Aortic smooth muscle cell (primary cell): ENCODE measurements at places on chromosomes 5 and 9. TPM values are rescaled to one million over a fixed set of nuclear protein-coding genes. Genes with fewer than 3 reads are reported as not detected.

The PDE6A gene
- total RNA-seq: not detected in 2 replicates

The PCDHB4 gene
- total RNA-seq: 0.68 and 0.79 TPM in 2 replicates

The MSX2 gene
- total RNA-seq: 0.50 and 1.2 TPM in 2 replicates

The PCDHA1 gene
- under 0.01 and 0.06 TPM in 2 replicates for total RNA-seq

The ZMYND19 gene
- total RNA-seq: 9.9 and 16.8 TPM in 2 replicates

The BAAT gene
- not detected in 2 replicates for total RNA-seq

The LPCAT1 gene
- 52.5 and 77.0 TPM in 2 replicates for total RNA-seq

The DBH gene
- not detected in 2 replicates for total RNA-seq

The INSYN2B gene
- total RNA-seq: 0.13 and 1.4 TPM in 2 replicates

The SLC1A3 gene
- 0.13 and 0.19 TPM in 2 replicates for total RNA-seq

The IPO11 gene
- total RNA-seq: 23.1 and 24.3 TPM in 2 replicates

The FLT4 gene
- 0.13 and 0.31 TPM in 2 replicates for total RNA-seq

The HMMR gene
- total RNA-seq: 23.1 and 35.1 TPM in 2 replicates

The SLC45A2 gene
- 0.19 TPM in 1 of 2 replicates, not detected in the other for total RNA-seq

The SPINK1 gene
- total RNA-seq: not detected in 2 replicates

The MEIKIN gene
- total RNA-seq: 0.06 TPM in 1 of 2 replicates, not detected in the other

The THBS4 gene
- total RNA-seq: 0.56 and 1.3 TPM in 2 replicates

The SOHLH1 gene
- not detected in 2 replicates for total RNA-seq

The RNF183 gene
- not detected in 2 replicates for total RNA-seq

The FANCC gene
- total RNA-seq: 3.0 and 3.6 TPM in 2 replicates

The PRDM9 gene
- not detected in 2 replicates for total RNA-seq

The IL3 gene
- total RNA-seq: not detected in 2 replicates

The PCDHGC5 gene
- total RNA-seq: 3.4 and 4.7 TPM in 2 replicates

The TRIM7 gene
- 10.5 and 14.0 TPM in 2 replicates for total RNA-seq

The GRM6 gene
- not detected in 2 replicates for total RNA-seq

The SLC34A1 gene
- not detected in 2 replicates for total RNA-seq

The KCNIP1 gene
- not detected in 2 replicates for total RNA-seq

The PHYHD1 gene
- total RNA-seq: 5.7 and 9.8 TPM in 2 replicates

The ARHGAP26 gene
- 3.3 and 3.9 TPM in 2 replicates for total RNA-seq

The IFNA21 gene
- total RNA-seq: not detected in 2 replicates

The GFRA3 gene
- not detected in 2 replicates for total RNA-seq

The TLX3 gene
- total RNA-seq: not detected in 2 replicates

The TMEM252 gene
- total RNA-seq: not detected in 2 replicates

The CDC42SE2 gene
- total RNA-seq: 20.5 and 24.0 TPM in 2 replicates

The C5orf52 gene
- not detected in 2 replicates for total RNA-seq
